ENCODE measurements at places on chromosomes 4 and X.

DNA sequence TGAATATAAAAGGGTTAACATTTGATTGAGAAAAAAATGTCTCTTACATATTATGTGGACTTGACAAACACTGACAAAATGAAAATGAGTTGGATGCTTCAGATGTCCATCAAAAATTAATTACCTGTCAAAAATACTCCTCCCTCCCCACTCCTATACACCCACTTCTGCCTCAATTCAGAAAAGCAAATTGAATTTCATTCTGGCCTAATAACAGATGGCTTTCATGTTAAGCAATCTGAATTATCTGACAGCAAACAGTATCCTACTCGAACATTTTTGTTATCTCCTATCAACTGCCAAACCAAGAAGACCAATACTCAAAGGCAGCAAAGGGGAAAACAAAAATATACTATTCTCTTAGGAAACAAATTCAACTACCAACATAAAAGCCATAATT is 44.0 kb downstream of the ATP8A1 start:
- DNase-seq = no peak

- DNase-seq = no peak
Observed at GRCh38 chr4:40033613-40034012, 23.0 kb upstream of the N4BP2 start.

GRCh38 chr4:118289794-118290193 is 63.0 kb downstream of the PRSS12 start:
- DNase-seq = no peak

DNA sequence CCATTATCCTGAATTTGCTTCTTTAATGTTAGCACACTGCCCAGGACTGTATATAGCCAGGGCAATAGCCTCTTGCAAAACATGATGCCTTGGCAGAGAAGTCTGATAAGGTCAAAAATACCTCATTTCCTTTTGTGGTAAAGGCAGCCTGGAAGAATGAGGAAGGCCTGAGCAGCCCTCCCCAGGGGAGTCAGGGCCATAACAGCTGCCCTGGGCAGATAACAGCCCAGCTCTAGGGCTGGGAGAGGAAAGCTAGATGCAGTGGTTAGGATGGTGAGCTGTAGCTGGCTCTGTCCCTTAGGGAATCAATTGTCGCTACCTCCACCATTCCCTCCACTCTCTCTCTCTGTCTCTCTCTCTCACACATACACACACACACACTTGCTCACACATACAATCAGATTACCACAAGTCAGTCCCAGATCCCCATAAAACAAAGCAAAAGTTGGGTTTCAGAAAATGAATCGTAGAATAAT is 29.2 kb downstream of the EFHC2 start:
- no peak for DNase-seq

GRCh38 chrX:141759238-141759637 is 60.7 kb upstream of the SPANXD start:
- DNase-seq = no peak

- DNase-seq = no peak
Observed at GRCh38 chr4:158428242-158428641, 93.4 kb upstream of the RXFP1 start.

GRCh38 chr4:173746424-173746823 is 216.4 kb upstream of the HAND2 start:
- DNase-seq = no peak

GRCh38 chr4:76435528-76436319 is 695 bp downstream of the SHROOM3 start:
- no peak for DNase-seq

DNA sequence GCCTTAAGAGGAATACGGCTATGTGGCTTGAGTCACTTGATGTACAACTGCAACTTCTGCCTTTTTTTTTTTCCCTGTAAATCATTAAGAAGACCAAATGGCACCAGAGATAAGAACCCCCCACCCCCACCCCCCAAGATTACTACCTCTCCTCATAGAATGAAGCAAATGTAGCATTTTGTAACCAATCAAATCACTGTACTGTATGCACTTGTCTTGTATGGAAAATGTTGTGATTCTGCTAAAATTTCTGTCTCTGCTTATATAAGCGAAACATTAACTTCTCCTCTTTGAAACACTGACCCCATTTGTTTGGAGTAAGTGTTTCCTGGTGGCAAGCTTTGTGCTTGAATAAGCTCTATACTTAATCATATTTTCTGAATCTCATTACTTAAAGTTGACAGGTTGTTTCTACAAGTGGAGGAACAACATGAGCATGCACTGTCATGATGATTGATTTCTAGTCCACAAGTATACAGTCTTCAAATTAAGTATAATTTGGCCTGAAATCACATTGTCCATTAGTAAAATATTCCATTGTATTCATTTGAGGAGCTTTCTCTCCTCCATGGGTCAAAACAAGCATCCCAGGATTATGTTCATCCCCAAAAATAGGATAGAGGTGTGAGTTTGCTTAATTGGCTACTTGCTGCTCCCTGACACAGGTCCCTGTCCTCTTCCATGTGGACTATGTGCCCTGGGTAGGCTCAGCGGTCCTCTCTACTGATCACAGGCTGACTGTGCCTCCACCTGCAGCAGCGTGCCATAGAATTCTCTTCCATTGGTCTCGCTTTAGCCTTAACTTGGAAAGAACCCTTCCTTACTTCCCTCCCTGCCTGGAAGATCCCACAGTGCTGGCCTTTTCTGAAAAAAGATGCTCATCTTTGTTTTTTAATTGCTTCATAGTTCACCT is 104.0 kb upstream of the BMP2K start:
- DNase-seq = no peak

DNA sequence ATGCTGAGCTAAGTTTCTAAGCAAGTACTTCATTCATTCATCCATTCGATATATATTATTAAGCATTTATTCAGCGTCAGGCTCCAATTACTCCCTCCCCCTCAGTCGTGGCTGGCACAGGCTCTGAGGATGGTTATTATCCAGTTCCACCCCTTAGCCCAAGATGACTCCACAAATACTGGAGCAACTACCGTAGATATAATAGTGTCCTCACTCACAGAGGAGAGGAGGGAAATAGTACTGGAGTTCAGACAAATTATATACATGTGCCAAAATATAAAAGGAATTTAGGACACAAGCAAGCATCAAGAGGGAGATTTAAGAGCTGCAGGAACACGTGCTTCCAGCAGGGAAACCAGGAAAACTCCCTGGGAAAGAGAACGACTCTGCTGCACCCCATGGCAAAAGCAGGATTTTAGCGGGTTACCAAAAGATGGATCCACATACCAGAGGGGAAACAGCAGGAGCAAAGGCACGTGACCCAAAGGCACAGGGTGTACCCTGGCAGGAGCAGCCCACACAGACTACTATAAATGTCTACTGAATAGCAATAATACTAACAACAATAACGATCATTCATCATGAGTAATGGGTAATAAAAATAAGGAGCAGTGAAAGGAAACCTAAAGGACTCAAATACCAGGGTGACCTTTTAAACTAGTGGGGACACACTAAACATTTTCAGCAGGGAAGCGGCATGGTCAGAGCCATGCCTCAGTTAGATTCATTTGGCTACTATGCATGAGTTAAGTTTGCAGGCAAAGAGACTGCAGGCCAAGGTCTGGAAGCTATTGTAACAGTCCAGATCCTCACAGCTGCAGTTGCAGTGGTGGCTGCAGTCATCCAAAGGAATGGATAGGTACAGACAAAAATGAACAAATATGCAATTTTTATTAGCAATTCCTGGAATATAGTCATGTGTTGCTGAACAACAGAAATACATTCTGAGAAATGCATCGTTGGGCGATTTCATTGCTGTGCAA is 153.7 kb downstream of the APBB2 start:
- no peak for DNase-seq

DNA sequence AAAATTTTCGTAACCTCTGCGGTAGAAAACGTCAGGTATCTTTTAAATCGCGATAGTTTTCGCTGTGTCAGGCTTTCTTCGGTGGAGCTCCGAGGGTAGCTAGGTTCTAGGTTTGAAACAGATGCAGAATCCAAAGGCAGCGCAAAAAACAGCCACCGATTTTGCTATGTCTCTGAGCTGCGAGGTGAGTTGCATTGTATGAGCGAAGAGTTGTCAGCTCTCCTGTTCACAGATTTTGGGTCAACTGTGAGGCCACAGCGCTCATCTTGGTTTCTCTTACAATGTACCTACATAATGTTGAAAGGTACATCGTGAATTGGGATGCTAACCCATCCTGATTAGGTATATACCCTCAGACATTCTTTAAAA is 486 bp downstream of the CLCN3 start:
- DNase-seq = no peak

DNA sequence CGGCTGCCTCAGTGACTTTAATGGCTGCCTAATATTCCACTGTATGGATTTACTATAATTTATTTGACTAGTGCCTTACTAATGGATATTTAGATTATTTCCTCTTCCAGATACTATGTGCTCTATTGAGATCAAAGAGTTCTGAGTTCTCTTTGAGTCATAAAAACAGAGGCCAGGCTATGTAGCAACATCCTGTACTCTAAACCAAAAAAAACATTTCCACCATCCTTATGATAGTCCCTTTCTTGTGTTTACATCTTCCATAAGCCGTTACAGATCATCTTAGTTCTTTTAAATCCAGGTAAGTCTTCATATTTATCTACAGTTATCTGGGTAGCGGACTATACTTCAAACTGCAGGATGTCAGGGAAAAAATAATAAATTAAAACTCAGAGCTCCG is 56.6 kb upstream of the TMEM184C start:
- DNase-seq = no peak

DNA sequence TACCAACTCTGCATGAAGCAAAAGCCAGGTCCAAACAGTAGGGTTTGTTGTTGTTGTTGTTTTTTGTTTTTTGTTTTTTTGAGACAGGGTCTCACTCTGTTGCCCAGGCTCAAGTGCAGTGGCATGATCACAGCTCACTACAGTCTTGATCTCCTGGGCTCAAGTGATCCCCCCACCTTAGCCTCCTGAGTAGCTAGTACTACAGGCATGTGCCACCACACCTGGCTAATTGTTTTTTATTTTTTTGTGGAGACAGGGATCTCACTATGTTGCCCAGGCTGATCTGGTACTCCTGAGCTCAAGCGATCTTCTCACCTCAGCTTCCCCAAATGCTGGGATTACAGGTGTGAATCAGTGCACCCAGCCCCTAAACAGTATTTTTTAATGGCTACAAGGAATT is 6.2 kb downstream of the S100P start:
- DNase-seq = no peak

DNA sequence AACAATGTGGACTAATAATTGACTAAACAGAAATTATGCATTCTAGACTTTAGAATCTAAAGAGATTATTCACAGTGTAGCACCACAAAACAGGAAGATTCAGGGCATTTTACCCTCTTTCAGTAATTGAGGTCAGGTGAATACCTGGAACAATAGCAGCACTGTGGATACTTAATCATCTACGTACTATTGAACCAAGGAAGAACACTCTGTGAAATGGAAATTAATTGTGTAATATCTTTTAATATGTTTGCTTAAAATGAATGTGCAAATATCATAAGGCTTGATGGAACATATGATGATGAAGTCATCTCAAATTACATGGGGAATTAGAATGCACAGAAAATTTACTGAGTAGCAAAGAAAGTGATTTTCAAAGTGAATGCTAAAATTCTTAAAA is 68.5 kb upstream of the MAP9 start:
- DNase-seq = no peak

GRCh38 chrX:124035657-124036056 is 74.2 kb downstream of the STAG2 start:
- DNase-seq = no peak
